ENCODE measurements at places on chromosomes 16 and 17.
A peak's percentile ranks its signal among the peaks of the same experiment; 100 is the strongest.

GRCh38 chr17:38879878-38880665 lies 10.2 kb downstream of the LASP1 start:
- DNase-seq, result no peak

GRCh38 chr17:41972571-41973407 lies 6.2 kb downstream of the CNP start:
- no peak for DNase-seq

GRCh38 chr17:58321571-58322525 lies 6.7 kb downstream of the TSPOAP1 start:
- no peak for DNase-seq

DNA sequence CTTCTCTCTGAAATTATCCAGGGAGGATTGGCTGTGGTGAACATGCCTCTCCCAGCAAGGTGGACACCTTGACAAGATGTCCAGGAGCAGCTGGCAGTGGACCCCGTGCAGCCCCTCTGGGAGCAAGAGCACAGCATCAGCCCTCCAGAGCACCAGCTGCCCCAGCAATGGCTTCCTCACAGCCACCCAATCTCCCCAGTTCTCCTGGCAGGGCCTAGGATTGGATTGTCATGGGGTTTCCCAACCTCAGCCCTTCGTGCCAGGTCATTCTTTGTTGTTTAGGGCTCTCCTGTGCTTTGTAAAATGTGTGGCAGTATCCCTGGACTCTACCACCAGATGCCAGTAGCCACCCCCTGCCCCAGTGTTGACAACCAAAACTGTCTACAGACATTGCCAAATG lies 1.8 kb upstream of the KRT36 start:
- no peak for DNase-seq

DNA sequence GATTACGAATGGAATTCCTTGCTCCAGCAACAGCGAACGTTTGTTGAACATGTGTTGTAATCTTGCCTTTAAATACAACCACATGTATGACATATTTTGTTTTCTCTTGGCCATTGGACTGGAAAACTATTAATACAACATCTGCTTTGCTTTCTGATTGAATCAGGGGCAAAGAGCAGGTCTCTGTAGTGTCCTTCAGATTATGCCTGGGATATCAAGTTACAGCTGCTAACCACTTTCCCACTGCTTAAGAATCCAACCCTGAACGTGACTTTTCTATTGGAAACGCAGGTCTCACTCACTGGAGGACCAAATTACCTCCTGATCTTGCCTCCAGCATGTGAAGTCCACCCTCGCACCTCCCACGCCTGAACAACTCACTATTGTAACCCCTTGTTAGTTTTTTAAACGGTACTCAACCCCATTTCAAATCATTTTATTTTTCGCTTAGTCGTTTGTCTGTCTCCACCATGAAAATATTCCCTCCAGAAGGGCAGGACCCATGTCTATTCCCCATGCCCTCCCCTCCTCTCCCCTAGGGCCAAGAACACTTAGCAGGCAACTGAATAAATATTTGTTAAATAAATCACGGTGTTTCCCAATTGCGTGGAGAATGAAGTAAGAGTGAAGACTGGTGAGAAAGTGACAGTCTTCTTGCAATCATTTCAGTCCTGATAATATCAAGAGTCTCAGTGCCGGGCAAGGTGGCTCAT lies 57.4 kb upstream of the MRTFB start:
- no peak for DNase-seq

DNA sequence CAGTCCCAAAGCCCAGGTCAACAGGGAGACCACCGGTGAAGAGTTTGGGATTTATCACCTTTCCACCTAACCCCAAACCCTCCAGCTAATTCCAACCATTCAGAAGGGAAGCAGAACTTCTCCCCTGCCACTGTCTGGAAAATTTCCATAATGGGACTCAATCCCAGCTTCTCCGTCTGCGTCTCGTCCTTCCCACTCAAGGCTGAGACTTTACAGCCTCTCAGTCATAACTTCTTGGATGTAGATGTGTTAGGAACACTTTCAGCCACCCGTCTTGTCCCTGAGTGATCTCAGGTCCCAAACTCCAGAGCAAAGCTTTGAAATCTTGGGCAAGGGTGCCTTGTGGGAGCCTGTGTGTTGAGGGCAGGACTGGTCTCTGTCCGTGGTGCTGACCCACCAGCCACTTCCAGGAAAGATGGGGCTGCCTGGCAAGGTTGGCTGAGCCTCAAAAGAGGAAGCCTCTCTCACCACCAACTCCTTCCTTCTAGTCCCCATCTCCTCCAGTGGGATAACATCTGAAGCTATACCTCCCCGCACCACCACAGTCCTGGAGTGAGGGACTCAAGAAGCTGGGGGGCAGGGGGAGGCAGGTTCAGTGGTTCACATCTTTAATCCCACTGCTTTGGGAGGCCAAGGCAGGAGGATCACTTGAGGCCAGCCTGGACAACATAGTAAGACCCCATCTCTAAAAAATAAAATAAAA lies 9.3 kb downstream of the GAS2L2 start:
- no peak for DNase-seq

DNA sequence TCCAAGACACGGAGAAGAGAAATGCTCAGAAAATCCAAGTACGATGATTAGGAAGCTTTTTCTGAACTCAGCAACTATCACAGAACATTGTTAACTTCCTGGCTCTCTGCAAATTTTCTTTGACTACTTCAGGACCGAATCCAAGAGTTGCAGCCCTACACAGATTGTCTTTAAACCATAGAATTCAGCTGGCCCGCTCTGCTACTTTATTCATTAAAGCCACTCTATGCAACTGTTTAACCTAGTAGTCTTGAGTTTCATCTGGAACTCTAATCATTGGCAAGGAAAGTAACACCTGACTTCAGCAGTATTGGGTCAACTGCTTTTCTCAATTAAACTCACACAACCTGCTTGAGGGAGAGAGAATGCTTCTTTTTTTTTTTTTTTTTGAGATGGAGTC lies 210.1 kb downstream of the SLC39A11 start:
- no peak for DNase-seq

DNA sequence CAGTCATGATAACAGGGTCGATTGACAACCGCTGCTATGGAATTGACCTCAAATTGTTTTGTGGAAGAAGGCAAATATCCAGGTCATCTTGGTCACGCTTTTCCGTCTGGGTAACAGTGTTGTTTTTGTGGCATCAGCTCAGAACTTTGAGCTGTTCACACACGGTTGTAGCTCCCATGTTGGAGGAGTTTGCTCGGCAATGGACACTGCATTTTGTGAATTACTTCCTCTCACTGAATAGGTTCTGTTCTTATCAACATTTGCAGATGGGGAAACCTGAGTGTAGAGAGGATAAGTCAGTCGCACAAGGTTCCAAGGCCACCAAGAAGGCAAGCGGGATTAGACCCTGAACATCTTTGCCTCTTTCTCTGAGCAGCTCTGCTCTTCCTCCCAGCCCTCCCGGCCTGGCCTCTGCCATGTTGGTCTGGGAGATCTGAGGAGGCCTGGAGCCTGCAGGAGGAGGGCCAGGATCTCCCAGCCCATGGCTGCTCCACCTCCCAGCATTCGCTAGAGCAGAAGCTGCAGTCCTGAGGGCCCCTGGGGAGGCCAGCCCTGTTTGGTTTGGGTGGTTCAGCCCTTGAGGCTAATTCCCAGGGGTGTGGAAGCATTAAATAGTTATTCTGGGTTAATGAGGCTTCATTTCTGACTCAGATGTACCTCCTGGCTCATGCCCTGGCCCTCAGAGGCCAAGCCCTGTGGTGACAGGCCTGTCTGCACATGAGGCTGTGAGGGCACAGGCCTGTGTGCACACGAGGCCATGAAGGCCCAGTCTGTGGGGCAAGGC lies 154.1 kb upstream of the PLCG2 start:
- no peak for DNase-seq

- no peak for DNase-seq
Observed at GRCh38 chr17:73757420-73757819, 113.2 kb upstream of the SDK2 start.

GRCh38 chr16:82664181-82664580 lies 37.4 kb downstream of the CDH13 start:
- DNase-seq, result no peak

DNA sequence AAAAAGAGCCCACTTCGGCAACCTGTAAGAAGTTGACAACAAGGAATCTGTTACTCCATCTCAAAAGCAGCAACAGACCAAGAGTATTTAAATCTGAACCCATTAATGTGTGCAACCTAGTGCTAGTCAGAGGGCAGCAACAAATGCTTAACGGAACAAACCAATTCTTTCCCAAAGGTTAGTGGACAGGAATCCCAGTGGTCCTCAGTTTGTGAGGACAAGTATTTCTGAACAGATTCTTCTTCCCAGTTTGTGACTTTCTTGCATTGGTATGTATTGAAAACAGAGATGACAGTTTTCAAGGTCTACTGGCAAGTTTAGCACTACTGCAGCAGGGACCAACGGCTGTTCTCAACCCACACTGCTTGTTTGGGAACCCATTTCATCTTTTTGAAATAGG lies 2.9 kb downstream of the RPL26 start:
- DNase-seq, result no peak

DNA sequence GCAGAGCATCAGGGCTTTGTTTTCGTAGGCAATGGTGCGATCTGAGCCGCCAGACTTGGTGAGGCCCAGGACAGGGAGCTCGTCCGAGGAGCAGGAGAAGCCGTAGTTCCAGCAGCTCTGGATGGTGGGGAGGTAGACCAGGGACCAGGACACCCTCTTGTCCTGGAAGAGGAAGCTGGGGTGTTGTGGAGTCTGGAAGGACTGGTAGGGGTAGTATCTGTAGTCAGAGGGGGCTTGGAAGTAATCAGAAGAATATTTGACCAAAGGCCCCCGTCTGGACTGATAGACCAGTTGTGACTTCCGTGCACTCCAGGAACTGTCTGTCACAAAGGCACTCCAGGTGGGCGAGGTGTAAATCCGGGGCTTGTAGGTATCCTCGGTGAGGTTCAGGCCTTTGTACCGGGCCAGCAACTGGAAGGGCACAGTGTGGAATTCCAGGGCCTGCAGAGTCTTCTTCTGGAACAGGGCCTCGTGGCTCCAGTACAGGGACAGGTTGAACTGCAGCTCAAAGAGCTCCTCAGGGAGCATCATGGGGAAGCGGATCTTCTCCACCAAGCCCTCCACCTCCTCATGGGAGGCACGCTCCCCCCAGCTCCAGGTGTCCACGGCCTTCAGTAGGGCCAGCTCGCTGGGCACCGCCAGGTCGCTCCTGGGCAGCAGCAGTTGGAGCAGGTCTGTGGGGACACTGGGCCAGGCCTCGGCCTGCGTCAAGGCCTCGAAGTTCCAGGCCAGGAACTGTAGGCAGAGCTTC lies 7.8 kb downstream of the LGALS3BP start:
- DNase-seq, result no peak

GRCh38 chr17:47188876-47189731 lies at the start of gene CDC27:
TSS of gene CDC27 (minus strand) at chr17:47189295. CDS start at chr17:47189172, 123 bp downstream.
- peak; percentile 70 for DNase-seq

DNA sequence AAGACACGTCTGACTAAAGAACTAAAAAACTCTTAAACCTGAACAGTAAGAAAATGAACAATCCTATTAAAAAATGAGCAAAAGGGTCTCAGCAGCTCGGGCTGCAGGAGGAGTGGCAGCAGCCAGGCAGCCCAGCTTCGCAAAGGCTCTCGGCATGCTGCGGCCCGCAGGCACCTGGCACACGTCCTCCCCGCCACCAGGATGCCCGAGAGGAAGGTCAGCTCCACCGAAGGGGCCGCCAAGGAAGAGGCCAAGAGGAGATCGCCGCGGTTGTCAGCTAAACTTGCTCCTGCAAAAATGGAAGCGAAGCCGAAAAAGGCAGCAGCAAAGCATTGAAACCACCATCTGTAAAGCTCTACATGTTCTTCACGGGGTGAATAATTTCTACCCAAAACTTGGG lies 173.5 kb downstream of the BCAS3 start:
- no peak for DNase-seq

DNA sequence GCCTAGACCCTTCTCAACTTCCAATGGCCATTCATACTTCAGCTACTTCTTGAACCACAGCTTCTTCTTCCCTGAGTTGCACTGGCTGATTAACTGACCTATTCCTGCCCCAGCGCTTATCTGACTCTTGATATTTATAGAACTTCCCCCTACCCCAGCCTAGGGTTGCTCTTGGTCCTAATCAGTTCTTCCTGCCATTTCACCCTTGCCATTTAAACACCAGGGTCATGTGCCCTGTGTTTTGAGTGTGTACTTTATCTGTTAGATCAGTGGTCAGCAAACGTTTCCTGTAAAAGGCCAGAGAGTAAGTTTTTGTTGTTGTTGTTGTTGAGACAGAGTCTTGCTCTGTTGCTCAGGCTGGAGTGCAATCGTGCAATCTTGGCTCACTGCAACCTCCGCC lies 82.4 kb upstream of the COX10 start:
- no peak for DNase-seq

DNA sequence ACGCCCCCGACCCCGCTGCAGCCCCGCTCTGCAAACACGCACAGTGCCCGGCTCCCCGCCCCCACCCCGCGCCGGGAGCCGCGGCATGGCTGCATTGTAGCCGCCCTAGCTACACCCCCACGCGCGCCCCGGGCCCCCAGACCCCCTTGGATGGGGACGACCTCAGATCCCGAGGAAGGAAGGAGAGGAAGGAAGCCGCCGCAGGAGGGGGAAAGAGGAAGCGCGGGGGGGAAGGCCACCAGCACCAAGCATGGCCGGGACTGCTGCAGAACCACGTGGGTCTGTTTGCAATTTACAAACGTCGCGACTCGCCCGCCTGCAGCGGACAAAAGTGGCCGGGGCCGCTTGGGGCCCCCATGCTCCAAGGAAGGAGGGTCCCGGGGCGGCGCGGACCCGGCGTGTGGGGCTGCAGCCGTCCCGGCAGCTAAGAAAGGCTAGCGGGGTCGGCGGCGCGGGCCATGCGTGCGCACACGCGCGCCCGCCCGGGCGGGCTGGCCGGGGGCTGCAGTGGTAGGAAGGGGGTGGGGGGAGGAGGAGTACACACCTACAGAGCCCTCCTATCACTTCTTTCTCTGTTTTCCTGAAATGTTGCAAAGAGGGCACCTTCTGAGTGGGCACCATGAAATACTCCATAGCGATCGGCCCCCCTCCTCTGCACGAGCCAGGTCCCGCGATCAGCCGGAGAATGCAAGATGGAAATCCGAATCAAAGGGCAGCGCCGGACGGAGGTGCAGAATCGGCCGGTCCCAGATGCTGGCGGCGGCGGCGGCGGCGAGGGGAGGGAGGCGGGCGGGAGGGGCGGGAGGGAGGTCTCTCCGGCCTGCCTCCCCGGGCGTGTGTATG lies 488 bp downstream of the TFAP4 start:
- DNase-seq, result no peak

GRCh38 chr17:48568499-48569239 lies 9.5 kb downstream of the HOXB4 start:
- no peak for DNase-seq

DNA sequence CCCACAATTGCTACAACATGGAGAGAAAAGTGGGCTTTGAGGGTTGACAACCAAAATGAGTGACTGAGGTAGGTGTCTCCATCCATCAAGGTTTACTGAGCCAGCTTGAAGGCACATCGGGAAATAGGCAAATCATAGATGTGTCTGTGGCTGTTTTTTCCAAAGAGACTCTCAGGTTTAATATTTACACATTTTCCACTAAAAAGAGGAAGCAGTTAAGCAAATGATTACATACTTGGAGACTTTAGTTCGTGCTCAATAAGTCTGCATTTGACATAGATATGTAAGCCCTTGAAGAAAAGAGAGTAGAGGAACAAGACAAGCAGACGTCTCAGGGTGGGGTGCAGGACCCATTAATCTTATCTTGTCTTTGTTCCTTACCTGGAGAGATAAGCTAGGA lies 148.9 kb upstream of the COX10 start:
- no peak for DNase-seq

GRCh38 chr16:63787014-63787413 lies 1334.8 kb downstream of the CDH11 start:
- DNase-seq, result no peak
